ENCODE measurements at places on chromosomes 7 and 10. TPM values are rescaled to one million over a fixed set of nuclear protein-coding genes. Genes with fewer than 3 reads are reported as not detected.

DNA sequence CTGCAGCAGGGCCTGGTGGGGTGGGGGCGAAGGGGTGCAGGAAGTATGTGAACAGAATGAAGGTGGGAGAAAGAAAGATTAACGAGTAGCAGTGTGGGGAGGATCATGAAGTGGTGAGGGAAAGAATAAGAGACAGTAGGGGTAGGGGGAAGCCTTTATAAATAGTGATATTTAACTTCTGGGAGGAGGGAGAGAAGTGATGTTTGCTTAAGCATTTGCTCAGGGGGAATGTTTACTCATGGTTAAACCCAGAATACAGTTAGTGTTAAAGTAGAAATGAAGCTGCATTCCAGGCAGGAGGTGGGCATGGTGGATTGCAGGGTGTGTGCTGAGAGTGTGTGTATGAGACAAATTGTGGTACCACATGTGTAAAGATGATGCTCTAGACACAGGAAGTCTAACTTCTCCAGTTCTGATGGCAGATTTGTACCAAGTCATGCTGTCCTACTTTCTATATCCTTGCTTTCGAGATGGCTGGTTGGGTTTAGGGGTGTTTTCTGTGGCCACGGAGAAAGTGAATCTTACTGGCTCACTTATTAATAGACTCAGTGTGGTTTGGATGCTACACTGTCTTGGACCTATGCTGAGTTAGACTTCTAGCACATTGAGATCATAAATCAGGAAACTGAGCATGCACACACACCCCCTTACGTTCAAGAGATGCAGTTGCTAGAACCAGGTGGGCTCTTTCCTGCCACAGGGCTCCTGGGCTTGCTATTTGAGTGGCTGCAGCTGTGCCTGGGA lies 10.6 kb upstream of the DNMBP start:
- no peaks in the 10 kb centered on the region for H3K4me1 ChIP-seq
- no peaks in the 10 kb centered on the region for H3K27me3 ChIP-seq

DNA sequence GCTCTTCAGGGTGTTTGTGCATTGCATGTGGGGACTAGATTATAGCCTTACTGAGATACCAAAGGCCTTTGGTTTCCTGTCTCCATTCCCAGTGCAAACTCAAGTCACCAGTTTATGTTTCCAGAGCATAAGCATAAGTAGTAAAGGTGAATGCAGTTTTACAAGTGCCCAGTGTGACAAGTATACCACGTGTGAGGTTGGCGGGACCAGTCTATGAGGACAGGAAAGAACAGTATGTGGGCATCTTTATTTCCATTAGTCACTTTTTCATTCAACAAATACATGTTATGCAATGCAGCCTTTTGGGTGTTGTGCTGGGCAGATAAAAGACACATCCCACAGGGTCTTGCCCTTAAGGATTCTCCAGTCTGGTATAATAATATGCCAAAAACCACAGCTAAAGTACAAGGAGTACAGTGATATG lies 146.5 kb downstream of the ARID5B start:
- DNase-seq, result peak; percentile 76
- peak overlapping the region; percentile 99 for H3K27ac ChIP-seq
- H3K36me3 ChIP-seq, result no peaks in the 10 kb centered on the region
- peak overlapping the region; percentile 72 for H3K4me3 ChIP-seq

- H3K27ac ChIP-seq, result peak overlapping the region; percentile 9
- no peaks in the 10 kb centered on the region for H3K36me3 ChIP-seq
- no peak for DNase-seq
- H3K4me1 ChIP-seq, result peaks cover 17% of the 10 kb centered on the region
Observed at GRCh38 chr10:29256586-29256985, 32.3 kb upstream of the LYZL1 start.

SFXN2 gene
- total RNA-seq, result 0.84 TPM

GRCh38 chr7:39130274-39130673 lies 152.6 kb downstream of the POU6F2 start:
- H3K27me3 ChIP-seq, result peaks cover 4% of the 10 kb centered on the region
- H3K27ac ChIP-seq, result no peak overlapping the region
- H3K36me3 ChIP-seq, result no peaks in the 10 kb centered on the region
- DNase-seq, result no peak
- H3K4me3 ChIP-seq, result no peak overlapping the region
- no peaks in the 10 kb centered on the region for H3K4me1 ChIP-seq

ATRNL1 gene
- total RNA-seq, result 1.6 TPM

ELFN1 gene
- 1.0 TPM for total RNA-seq

LRRD1 gene
- total RNA-seq, result not detected

GRCh38 chr10:70052462-70053217 lies at the start of gene MACROH2A2:
Gene MACROH2A2 (plus strand): TSS chr10:70052846. CDS start chr10:70075659, 22,813 bp downstream.
- no peaks in the 10 kb centered on the region for H3K36me3 ChIP-seq
- H3K4me3 ChIP-seq, result peak within 1 kb of the TSS; percentile 75
- H3K4me1 ChIP-seq, result no peaks in the 10 kb centered on the region
- no peak within 1 kb of the TSS for H3K27ac ChIP-seq
- peak; percentile 22 for DNase-seq

LIPJ gene
- not detected for total RNA-seq

- peak overlapping the region; percentile 64 for H3K27ac ChIP-seq
- peaks cover 20% of the 10 kb centered on the region for H3K36me3 ChIP-seq
- no peak overlapping the region for H3K4me3 ChIP-seq
- no peaks in the 10 kb centered on the region for H3K27me3 ChIP-seq
- no peak for DNase-seq
Observed at GRCh38 chr10:70221030-70221429, 12.2 kb downstream of the PPA1 start.

IPMK gene
- total RNA-seq, result 3.0 TPM

ASAH2 gene
- total RNA-seq, result 1.4 TPM

ANTXRL gene
- not detected for total RNA-seq

MOGAT3 gene
- total RNA-seq, result not detected

GRCh38 chr10:132059760-132060508 lies 5.8 kb upstream of the JAKMIP3 start:
- DNase-seq, result no peak
- peaks cover 12% of the 10 kb centered on the region for H3K4me1 ChIP-seq
- no peak overlapping the region for H3K27ac ChIP-seq
- no peaks in the 10 kb centered on the region for H3K27me3 ChIP-seq
- H3K36me3 ChIP-seq, result no peaks in the 10 kb centered on the region

GRCh38 chr10:132192991-132193665 lies 6.4 kb downstream of the DPYSL4 start:
- H3K4me3 ChIP-seq, result no peak overlapping the region
- peaks cover 5% of the 10 kb centered on the region for H3K27me3 ChIP-seq
- DNase-seq, result no peak
- no peak overlapping the region for H3K27ac ChIP-seq
- no peaks in the 10 kb centered on the region for H3K4me1 ChIP-seq

GRCh38 chr10:123706236-123706635 lies 40.1 kb downstream of the GPR26 start:
- no peak overlapping the region for H3K27ac ChIP-seq
- no peak for DNase-seq
- no peaks in the 10 kb centered on the region for H3K36me3 ChIP-seq
- H3K27me3 ChIP-seq, result no peaks in the 10 kb centered on the region

GRCh38 chr10:132400041-132400546 lies 3.1 kb downstream of the PWWP2B start:
- H3K4me1 ChIP-seq, result peaks cover 38% of the 10 kb centered on the region
- H3K27me3 ChIP-seq, result no peaks in the 10 kb centered on the region
- no peaks in the 10 kb centered on the region for H3K36me3 ChIP-seq
- DNase-seq, result no peak

DPP6 gene
- not detected for total RNA-seq
